Activated T-helper 1 cell treated with anti-CD3 and anti-CD28 coated beads, Interleukin-2, amount 50 U/mL, for 16 hours (primary cell): ENCODE measurements at places on chromosomes 7 and 10.

GRCh38 chr10:3213208-3213607 is 40.6 kb upstream of the PITRM1 start:
- DNase-seq = no peak

DNA sequence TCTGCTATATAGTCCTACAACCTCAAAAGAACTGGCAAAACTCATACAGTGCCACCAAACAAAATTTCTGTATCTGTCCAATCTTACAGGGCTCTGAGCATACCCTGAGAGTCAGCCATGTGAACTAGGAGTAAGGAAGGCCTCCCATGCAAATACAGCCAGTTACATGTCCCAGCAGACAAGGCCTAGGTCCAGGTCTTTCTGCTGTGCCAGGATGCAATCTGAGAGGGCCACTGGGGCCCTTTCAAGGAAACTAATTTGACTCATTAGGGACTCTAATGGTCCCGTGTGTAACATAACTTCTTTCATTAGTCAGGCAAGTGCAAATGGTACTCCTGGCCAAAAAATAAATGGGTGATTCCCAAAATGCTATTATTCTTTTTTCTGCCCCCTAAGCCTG is 17.9 kb upstream of the HIBADH start:
- DNase-seq = no peak

GRCh38 chr10:132461683-132462231 is 64.8 kb downstream of the PWWP2B start:
- DNase-seq = no peak

DNA sequence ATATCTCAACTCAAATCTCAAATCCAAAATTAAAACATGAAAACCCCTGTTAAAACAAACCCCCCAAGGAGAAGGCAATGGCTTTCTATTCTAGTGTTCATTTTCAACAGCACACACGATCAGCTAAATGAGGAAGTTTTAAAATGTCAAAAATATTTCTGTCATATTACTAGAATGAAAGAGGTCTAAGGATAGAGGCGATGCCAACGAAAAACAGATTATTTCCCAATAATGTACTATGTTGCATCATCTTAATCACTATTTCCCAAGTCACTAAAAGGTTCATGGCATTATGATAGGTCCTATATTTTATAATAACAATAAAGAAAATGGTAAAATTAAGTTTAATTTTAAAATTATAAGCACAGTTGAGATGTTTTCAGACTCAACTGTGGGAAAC is 10.1 kb downstream of the CNOT4 start:
- no peak for DNase-seq

DNA sequence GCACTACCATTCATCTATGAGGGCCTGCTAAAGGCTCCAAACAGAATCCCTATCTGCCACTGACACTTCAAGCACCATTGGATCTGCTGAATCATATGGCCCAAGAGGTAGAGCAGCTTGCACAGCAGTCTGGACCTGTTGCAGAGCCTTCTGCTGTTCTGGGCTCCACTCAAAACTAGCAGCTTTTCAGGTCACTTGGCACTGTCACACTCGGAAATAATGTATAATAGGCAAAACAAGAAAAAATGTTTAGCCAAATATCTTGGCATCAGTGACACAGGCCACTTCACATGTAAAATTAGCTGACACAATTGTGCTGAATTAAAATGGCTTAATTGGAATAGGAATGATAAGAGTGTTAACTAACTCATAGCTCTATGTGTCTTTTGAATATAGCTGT is 1182.9 kb upstream of the LRRTM3 start:
- DNase-seq = no peak
